ENCODE measurements at places on chromosomes 11 and 22.

DNA sequence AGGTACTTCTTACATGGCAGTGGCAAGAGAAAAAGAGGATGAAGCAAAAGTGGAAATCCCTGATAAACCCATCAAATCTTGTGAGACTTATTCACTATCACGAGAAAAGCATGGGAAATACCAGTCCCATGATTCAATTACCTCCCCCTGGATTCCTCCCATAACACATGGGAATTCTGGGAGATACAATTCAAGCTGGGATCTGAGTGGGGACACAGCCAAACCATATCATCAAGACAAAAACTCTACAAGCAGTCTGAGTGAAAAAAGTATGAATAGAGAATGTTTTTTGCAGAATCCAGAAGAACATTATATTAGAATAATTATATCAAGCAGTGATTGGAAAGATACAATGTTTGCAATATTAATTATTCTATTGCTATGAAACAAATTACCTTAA lies 893.7 kb downstream of the FAM181B start:
- DNase-seq, result no peak

- no peak for DNase-seq
Measured at GRCh38 chr11:75311858-75312288, 39.6 kb downstream of the ARRB1 start.

GRCh38 chr22:21972293-21972779 lies 10.3 kb downstream of the TOP3B start:
- peak; percentile 91 for DNase-seq

GRCh38 chr22:28094771-28095170 lies 175.7 kb upstream of the PITPNB start:
- DNase-seq, result no peak

- DNase-seq, result no peak
Measured at GRCh38 chr11:31375879-31376278, 6.2 kb downstream of the DNAJC24 start.

DNA sequence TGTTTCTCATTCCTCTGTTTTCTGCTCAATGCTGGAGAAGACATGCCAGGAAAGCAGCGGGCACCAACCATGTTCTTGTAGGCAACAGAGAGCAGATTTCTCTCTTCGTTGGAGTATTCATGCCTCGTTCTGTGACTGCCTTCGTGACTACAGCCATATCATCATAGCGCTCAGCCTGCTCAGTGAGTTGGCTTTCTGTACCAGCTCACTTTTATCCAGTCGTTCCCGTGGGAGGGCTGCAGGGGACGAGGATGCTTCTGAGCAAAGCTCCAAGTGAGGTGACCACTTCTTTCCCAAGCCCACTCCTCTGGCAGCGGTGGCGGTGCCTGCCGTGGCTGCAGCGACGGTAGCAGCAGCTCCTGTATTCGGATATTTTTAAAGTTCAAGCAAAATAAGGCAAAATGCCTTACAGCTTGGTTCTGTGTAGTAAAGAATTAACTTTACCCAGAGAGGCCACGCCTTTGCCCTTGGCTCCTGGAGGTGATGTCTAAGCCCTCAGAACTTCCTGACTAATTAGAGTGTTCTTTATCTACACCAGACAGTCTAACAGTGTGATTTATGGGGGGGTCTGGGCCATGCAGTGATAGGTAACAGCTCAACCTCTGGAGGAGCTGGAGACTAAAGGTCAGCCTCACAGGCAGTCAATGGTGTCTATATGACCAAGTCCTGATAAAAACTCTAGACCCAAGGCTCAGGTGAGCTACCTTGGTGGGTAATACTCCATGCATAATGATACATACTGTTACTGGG lies 35.3 kb downstream of the LDHAL6A start:
- DNase-seq, result no peak

- no peak for DNase-seq
Measured at GRCh38 chr11:48013269-48013901, 33.0 kb downstream of the PTPRJ start.

GRCh38 chr11:127018683-127019279 lies 18.2 kb upstream of the KIRREL3 start:
- DNase-seq, result no peak

GRCh38 chr11:67503119-67504004 lies 1.8 kb downstream of the PITPNM1 start:
- no peak for DNase-seq

DNA sequence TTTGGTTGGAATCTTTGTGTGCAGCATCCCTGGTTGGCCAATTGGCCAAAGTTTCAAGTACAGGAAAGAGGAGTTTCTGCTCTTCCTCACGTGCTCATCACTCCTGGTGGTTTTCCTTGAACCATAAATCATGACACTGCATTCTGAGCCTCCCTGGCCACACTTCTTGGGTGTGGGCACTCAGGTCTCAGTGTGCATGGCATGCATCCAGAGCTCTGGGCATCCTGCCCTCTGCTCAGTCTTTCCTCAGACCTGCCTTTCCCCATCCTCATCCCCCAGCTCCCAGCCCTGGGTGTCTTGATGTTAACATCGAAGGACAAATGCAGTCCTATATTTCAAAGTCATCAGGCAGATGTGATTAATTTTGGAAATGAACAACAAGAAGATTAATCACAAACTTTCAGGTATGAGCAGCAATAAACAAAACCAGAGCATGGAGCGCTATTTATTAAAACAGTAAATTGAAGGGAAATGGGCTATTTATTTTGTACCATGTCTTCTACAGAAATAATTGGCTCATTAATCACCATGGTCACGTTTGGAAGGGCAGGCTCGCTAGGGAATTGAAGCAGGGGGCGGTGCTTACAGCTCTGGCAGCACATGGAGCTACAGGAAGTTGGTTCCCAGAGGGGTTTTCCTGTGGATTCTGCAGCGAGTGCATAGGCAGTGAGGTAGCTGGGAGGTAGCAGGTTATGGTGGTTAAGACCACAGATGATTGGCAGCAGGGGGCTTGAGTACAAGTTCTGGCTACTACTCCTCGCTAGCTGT lies 89.6 kb downstream of the CSNK2A3 start:
- DNase-seq, result no peak

- DNase-seq, result no peak
Measured at GRCh38 chr11:114832532-114833125, 154.3 kb downstream of the NXPE2 start.

DNA sequence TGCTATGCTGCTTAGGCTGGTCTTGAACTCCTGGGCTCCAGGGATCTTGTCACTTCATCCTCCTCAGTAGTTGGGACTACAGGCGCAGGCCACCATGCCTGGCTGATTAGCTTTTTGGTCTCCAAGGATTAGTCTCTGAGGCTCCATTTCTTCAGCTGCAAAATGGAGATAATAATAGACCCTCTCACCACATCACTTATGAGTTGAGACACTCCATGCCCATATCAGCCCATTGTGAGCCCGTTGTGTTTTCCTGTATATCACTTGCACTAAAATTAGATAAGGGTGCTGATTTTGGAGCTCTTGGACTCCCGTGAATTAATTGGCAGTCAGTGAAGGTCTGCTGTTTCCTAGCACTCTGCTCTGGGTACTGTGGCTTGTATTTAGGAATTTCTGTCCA lies 36.0 kb downstream of the DEPDC5 start:
- no peak for DNase-seq

DNA sequence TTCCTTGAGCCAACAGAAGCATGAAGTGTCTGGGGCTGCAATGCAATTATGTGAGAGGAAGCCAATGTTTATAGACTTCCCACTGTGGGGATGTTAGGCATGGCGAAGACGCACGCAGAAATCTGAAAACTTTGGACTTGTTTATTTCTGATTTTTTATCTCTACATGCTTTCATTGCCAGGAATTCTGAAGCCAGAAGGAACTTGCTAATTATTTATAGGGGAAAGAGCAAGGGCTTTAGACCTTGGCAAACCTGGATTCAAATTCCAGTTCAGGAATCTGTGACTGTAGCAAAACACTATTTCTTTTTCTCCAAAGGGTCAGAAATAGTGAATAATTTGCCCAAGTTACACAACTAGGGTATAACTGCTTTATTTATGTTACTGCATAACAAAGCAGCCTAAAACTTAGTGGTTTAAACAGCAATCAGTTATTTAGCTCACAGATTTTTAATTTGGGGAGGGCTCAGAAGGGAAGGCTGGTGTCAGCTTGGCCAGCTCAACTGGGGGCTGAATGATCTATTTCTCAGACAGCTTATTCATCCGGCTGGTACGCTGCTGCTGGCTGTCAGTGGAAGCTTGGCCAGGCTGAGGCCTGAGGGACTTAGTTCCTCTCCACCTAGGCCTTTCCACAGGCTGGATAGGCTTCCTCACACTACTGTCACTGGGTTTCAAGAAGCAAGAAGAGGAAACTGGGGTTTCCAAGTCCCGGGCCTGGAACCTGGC lies 1.9 kb upstream of the OR6Q1 start:
- DNase-seq, result no peak

DNA sequence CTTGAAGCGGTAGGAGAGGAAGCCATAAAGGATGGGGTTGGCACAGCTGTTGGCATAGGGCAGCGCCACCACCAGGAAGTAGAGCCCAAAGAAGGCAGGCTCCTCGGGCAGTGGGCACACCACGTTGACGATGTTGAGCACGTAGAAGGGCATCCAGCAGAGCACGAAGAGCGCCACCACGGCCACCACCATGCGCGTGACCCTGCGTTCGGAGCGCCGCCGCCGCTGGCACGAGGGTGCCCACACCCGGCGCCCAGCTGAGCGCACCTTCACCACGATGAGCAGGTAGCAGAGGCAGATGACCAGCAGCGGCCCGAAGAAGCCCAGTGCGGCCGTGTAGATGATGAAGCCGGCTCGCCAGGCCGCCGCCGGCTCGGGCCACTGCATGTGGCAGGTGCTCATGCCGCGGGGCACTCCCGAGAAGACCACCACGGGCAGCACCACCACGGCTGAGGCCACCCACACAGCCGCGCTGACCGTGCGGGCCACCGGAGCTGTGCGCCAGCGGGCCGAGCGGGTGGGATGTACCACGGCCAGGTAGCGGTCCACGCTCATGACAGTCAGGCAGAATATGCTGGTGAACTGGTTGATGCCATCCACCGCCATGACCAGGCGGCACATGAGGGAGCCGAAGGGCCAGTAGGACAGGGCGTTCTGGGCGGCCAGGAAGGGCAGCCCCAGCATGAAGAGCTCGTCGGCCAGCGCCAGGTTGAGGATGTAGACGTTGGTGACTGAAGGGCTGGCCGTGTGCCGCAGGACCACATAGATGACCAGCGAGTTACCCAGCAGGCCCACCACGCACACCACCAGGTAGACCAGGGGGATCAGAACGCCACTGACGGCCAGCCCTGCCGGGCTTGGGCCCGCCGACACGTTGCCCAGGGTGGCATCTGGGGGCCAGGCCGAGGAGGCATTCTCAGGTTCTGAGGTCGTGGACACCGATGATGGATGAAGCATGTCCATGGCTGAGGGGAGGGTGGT lies 5.1 kb downstream of the SSTR3 start:
- no peak for DNase-seq

DNA sequence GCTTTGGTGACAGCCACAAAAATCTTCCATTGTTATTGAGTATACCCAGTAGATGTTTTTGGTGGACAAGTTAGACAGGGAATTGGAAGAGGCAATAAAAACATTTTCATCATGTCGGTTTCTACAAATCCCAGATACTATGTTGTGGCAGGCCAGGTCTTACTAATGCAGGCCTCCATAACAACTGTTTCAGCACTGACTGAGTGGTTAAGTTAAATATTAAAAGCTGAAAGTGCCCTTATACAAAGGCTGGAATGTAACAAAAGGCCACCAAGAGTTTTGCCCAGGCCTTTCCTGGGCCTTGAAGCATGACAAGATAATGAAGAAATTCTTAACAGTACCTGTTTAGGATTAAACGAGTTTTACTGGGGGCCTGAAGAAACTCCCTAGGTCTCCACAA lies 29.3 kb downstream of the DMC1 start:
- DNase-seq, result no peak

DNA sequence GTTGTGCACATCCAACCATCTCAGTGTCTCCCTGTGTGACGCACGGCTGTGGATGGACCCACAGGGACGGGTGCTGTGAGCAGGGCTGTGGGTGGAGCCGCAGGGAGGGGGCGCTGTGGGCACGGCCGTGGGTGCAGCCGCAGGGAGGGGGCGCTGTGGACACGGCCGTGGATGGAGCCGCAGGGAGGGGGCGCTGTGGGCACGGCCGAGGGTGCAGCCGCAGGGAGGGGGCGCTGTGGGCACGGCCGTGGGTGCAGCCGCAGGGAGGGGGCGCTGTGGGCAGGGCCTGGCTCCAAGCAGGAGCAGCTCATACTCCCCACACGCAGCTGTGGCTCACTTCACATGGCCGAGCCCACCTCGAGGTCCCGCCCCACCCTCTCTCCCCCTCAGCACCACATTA lies 6.0 kb upstream of the MAPK11 start:
- DNase-seq, result peak; percentile 79

DNA sequence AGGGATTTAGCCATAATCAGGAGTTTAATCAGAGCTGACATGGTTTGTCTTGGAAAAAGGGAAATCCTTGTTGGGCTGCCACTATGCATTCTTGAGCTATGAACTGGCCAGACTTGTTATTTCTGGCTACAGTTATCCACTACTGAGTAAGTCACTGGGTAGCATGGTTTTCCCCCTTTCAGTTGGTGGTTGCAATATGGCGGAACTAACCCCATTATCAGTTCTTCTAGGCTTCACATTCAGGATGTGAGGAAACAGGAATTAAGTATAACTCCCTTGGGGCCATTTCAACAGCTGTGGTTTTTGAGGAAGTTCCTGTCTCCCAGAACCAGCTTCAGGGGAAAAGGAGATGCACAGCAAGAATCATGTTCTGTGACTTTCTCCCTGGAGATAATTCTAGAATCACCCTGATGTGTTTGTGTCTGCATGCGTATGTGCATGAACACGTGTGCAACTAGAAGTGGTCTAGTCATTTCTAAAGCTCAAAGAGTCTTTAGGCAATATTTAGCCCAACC lies 103.0 kb upstream of the CD44 start:
- no peak for DNase-seq

DNA sequence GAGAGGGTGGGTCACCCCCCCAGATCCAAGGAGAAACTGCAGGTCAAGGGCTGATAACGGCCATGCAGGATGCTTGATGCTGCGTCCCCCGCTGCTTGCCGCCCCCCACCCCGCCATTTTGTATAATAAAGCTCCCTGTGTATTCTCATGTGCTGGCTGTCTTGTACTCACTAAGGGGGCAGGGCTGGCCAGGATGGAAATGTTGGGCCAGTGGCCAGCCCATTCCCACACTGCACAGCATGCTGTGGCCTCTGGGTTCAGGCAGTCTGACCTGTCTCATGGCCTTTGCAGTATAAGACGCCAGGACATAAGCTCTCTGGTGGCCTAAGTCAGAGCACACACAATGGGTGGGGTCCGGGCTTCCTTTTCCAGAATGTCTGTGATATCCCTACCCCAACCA lies 421 bp upstream of the PRR33 start:
- peak; percentile 17 for DNase-seq

DNA sequence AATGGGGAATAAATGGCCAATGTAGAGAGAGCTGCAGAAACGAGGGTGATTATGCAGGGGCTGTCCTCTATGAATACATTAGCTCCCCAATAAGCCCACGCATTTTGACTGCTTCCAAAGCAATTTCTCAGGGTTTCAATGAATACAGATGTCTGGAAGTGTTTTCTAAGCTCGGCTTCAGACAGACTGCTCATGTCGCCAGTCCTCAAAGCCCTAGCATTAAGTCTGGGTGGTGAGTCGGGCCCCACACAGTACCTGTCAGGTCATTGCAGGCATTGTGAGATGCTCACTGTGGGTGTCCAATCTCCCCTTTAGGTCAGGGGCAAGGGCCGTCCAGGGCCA lies 17.9 kb upstream of the CSNK2A3 start:
- DNase-seq, result no peak

GRCh38 chr11:102957953-102958352 lies 2.4 kb upstream of the MMP13 start:
- no peak for DNase-seq

GRCh38 chr11:20051469-20052399 lies 108.5 kb downstream of the DBX1 start:
- DNase-seq, result no peak
